Tibial artery (tissue), 4 donors: ENCODE measurements at places on chromosomes 7 and 10.

DNA sequence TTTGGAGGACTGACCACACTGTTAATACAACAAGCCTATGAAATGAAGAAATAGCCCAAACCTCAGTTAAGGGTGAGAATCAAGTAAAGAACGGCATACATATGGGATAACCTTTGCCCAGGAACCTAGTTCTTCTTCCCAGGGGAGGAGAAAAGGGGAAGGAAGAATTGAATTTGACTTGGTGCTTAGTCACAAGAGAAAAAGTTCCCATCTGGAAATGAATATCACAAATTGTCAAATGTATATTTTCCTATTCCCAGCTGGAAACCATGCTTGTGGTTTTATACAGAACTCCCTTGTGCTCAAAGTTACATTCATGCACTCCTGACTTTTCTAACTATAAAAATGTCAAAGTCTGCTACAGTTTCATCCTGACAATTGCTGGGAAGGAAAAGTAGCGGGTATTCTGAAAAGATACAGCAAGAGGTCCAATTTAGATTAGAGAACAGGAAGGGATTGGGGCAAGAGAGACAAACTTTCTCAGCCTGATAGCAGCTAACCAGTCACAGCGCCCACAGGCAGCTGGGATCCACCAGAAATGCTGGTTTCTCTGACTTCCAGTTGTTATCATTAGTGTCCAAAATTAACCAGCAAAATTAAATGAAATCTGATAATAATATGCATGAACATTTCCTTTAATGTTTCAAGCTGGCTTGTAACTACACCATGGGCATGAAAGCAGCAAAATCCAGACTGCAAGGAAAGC, 18.6 kb upstream of the GSAP start:
- no peak for DNase-seq

GRCh38 chr7:151691449-151691848, 171.8 kb upstream of the RHEB start:
- DNase-seq: no peak

GRCh38 chr7:130142654-130143333, 62.4 kb downstream of the TMEM209 start:
- no peak for DNase-seq

DNA sequence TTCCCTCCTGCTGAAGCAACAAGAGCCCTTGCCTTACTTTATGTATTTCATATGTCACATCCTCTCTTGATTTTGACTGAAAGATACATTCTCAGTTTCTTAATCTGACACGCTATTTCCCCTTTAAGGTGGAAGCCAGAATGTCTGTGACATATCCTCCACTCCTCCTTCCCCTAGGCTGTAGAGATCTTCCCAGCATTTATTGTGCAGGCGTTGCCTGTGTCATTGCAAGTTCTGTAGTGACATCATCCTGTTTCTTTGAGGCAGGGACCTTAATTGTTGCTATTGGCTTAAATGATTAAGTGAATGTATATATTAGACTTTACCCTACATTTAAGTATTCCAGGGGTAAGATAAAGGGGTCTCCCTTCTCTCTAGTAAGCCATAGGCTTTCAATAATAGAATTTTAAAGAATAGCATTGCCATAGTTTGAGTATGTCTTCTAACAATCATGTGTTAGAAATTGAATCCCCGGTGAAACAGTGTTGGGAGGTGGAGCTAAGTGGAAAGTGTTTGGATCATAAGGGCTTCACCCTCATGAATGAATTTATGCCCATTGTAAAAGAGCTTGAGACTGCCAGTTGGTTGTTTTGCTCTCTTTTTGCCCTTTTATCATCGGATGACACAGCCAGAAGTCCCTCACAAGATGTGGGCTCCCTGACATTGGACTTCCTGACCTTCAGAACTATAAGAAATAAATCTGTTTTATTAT, 189.5 kb upstream of the CDC14C start:
- no peak for DNase-seq

DNA sequence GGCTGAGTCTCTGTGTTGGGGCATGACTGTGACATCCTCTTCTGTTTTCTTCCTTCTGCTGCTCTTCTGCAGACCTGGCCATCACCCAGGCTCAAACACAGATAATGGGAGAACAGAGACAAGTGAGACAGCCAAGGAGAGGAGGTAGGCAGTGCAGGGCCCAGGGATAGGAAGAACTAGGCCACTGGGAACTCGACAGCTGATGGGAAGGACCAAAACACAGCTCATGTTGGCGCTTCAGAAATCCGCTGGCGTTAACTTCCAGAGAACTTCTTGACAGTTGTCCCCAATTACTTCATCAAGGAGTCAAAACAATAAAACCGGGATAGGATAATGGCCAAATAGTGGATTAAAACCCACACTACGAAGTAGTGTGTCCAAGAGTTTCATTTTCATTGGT, 97.0 kb upstream of the PALS2 start:
- peak; percentile 31 for DNase-seq

GRCh38 chr7:142381727-142382390, 124.0 kb upstream of the PRSS58 start:
- no peak for DNase-seq

- DNase-seq: no peak
These were observed 24.8 kb downstream of the ARL4A start for GRCh38 chr7:12712236-12712635.

DNA sequence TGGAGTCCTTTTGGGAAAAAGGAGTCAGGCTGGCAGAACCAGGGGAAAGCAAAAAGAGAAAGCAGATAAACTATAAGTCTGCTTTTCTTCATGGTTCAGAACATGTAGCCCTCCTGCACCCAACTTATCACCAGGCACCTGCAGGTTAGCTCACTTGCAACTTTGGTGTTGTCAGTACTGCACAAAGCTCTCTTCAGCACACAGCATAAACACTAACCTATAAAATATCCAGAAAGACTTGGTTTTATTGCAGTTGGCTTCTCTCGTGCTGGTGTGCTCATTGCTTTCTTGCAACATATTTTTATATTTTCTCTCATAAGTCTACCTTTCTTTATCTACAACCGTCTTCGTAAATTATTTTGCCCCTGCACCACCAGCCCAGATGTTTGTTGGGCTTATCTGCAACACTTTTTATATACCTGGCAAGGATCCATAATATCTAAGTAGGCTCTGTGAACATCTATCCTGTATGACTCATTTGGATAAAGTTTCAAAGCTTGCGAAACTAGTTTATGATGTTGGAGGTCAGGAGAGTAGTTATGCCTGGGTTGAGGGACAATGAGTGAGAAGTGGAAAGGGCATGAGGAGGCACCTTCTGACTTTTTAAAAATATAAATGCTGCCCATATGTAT, 164.6 kb downstream of the ANKRD30A start:
- no peak for DNase-seq

DNA sequence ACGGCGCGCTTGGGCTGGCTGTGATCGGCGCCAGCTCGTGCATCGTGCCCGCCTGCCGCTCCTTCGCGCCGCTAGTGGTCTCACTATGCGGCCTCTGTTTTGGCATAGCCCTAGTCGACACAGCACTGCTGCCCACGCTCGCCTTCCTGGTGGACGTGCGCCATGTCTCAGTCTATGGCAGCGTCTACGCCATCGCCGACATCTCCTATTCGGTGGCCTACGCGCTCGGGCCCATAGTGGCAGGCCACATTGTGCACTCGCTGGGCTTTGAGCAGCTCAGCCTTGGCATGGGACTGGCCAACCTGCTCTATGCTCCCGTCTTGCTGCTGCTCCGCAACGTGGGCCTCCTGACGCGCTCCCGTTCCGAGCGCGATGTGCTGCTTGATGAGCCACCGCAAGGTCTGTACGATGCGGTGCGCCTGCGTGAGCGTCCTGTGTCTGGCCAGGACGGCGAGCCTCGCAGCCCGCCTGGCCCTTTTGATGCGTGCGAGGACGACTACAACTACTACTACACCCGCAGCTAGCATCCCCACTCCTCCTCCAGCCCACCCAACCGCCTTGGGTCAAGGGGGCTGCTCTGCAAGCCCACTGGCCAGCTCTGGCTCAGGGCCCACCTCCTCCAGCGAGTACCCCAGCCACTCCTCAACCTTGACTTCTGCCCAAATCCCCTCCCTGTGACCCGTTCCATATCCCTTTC, 1.9 kb downstream of the SLC18A3 start:
- no peak for DNase-seq
